ENCODE measurements at places on chromosomes 6 and 20.

DNA sequence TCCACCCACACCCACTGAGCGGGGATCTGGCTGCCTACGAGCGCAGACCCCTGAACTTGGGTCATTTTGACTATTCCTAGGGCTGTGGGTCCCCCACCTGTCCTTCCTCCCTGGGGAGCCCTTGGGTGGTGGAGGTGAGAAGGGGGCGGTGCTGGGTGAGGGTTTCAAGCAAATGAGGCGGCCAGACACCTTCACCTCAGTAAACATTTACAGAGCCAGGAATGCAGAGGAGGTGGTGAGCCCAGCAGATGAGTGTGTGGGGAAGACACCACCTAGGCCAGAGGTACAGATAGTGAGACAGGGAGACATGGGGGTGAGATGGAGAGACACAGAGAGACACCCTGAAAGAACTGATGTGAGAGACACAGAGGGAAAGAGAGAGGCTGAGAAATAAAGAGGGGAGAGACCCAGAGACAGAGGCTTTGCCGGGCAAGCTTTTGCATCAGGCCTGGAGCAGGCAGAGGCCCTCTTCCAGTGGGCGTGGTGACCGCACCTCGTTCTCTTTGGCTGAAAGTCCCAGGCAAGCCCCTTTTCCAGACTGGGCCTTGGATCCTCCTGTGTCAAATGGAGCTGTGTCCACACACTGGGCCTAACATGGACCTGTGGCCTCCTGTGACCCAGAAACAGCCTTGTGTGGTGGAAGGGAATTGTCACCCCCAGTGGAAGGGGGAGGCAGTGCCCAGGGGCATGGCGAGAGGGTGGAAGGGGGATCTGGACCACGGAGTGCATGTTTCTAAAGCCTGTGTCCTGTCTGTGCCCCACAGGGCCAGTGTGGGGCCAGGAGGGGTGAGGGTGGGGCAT lies 29.7 kb downstream of the CEBPB start:
- no peak for DNase-seq

- DNase-seq = no peak
Observed at GRCh38 chr6:70680396-70680795, 12.7 kb downstream of the SMAP1 start.

- DNase-seq = no peak
Observed at GRCh38 chr20:1801929-1802306, 93.3 kb upstream of the SIRPA start.

DNA sequence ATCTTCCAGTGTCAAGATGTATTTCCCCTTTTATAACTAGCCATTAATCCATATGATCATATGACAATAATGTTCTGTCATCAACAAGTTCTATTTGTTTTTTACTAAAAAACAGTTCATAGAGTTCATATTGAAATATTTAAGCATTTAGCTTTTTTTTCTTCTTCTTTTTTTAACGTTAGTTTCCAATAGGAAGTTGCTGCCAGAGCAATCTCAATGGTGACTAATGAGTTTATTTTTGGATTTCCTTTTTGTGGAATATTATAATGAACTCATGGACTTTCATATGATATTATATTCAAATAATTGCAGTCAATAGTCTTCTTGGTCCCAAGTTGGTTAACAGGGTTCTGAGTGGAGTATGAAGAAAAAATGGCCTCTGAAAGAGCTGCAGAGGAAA lies 343.3 kb downstream of the BCKDHB start:
- DNase-seq = no peak

DNA sequence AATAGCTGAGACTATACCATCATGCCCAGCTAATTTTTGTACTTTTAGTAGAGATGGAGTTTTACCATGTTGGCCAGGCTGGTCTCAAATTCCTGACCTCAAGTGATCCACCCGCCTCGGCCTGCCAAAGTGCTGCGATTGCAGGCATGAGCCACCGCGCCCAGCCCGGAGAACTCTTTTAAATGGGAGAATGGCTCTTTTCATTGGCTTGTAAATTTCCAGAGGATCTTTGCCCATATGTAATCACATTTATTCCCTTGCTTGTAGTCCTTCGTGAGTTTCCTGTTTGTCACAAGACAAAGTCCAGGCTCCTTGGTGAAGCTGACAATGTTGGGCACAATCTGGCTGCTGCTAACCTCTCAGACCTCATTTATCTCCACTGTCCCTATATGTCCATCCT lies 135.1 kb downstream of the CEP57L1 start:
- no peak for DNase-seq

Data from HuH-7.5 (cell line).